ENCODE measurements at places on chromosomes 5 and 9.

DNA sequence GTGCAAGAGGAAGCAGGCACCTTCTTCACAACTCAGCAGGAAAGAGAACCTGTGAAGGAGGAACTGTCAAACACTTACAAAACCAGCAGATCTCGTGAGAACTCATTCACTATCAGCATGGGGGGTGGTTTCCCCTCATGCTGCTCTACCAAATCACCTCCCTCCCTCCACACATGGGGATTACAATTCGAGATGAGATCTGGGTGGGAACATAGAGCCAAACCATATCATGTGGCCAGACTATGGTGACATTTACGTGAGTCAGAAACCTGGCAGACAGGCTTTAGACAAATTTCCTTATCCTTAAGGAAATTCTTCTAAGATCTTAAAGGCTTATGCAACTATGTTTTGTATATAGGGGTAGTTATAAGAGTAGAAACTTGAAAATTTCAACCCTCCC lies 8.7 kb upstream of the AOPEP start:
- DNase-seq: no peak

GRCh38 chr5:82911910-82912309 lies 165.3 kb downstream of the TMEM167A start:
- no peak for DNase-seq

DNA sequence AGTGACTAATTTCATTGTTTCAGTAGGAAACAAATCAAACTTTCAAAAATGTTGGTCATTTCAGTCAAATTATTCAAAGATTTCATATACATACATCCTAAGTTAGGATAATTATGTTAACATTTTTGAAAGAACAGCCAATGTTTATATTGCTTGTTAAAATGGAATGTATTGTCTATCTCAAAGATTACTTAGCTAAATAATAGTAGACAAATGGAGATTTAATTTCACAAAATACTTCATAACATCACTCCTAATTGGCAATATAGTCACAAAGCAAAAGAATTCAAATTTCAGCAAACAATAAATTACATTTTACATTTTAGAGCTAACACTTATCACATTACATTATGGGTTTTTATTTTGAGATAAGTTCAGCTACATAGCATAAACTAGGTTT lies 25.4 kb downstream of the STARD4 start:
- no peak for DNase-seq

DNA sequence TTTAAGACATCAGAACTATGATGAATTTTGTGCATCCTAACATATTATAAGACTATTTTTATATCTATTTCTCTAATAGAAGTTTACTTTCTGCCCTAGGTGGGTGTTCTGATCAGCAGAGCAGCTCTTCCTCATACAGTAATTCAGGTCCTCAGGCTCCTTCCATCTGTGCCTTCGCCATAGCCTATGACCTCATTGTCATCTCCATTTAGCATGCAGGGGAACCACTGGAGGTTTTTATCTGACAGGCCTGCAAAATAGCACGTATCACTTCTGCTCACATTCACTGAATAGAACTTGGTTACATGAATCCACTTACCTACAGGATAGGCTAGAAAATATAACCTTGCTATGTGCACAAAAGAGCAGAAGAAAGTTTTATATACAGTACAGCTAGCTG lies 159.4 kb upstream of the CCNH start:
- no peak for DNase-seq

DNA sequence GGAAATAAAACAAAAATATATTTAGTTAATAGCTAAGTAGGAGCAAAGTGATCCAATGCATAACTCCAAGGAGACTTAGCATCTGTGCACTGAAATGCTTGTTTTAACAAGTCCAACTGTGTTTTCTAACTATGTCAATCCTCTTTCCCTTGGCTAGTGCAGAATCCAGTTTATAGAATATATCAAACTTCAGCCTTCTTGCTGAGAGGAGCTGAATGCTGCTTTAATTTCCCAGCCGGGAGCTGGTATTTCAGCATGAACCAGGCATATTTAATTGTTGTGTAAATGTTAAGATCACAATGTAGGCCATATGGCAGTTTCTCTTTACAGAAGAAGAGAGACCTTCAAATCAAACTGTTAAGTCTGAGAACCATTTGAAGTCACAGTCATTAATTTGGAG lies 411.7 kb downstream of the HCN1 start:
- no peak for DNase-seq

DNA sequence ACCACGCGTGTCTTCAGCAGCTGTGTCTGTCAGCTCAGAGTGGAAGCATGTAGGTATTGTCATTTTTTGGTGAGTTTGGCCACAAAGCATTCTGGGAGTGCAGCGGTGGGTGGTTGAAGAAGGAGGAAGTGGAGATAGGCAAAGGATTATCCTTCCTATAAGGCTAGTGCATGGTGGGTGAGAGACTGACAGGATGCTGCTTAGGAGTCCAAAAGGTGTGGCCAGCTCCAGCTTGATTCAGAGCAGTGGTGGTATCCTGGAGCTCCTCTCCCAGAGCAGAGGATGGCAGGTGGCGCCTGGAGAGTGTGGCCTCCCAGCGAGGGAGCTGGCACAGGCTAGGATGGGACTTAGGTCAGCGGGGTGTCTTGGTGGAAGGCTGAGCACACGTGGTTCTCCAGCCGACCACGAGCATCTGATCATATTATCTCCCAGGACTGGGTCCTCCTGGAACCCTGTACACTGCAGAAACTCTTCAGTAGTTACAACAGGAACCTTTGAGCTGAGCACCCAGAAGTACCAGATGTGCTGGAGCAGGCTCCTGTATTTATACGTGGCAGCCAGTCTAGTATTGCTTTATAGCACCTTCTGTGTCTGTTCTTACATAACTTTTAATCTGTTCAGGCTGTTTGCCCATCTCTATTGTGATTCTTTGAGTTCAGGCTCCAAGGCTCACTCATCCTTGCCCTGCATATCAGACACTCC lies 29.6 kb downstream of the MAML1 start:
- no peak for DNase-seq

- DNase-seq: no peak
Measured at GRCh38 chr5:72369711-72370110, 49.5 kb downstream of the PTCD2 start.

GRCh38 chr9:5511476-5511875 lies 1.1 kb downstream of the PDCD1LG2 start:
- peak; percentile 71 for DNase-seq

GRCh38 chr5:139651853-139652787 lies 4.0 kb downstream of the CXXC5 start:
- peak; percentile 65 for DNase-seq

DNA sequence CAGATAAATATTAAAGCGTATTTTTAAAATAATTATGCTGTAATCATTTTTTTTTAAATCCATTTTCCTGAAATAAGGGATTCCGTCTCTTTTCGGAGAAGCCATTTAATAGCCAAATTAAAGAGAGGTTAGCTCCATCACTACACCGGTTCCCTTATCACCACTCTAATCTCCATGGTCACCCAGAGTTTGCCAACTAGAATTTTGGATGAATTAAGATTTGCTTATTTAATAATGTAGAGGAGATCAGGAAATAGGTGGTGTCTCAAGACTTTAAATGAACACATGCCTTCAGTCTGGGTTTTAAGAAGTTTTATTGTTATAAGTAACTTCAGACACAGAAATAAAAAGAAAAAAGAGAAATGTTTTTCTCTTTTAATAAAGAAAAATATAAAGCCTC lies 151.7 kb downstream of the TTC39B start:
- no peak for DNase-seq

- no peak for DNase-seq
Measured at GRCh38 chr9:136262671-136263178, 17.1 kb upstream of the QSOX2 start.

DNA sequence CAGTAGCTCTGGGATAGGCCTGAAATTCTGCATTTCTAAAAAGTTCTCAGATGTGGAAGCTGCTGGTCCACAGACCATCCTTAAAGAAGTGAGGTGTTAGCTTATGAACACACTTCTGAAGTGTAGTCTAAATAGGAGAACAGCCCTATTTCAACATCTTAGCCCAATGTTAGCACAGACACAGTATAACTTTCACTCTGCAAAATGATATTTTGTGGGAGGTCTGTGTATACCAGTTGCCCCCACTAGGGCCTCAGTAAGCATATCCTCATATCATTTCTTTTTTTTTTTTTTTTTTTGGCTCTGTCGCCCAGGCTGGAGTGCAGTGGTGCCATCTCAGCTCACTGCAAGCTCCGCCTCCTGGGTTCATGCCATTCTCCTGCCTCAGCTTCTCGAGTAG lies 7.5 kb upstream of the HABP4 start:
- DNase-seq: peak; percentile 38

- DNase-seq: no peak
Measured at GRCh38 chr5:71719063-71719964, at the start of gene CARTPT. CARTPT (plus strand) TSS chr5:71719275; CDS start chr5:71719294, 19 bp downstream.

DNA sequence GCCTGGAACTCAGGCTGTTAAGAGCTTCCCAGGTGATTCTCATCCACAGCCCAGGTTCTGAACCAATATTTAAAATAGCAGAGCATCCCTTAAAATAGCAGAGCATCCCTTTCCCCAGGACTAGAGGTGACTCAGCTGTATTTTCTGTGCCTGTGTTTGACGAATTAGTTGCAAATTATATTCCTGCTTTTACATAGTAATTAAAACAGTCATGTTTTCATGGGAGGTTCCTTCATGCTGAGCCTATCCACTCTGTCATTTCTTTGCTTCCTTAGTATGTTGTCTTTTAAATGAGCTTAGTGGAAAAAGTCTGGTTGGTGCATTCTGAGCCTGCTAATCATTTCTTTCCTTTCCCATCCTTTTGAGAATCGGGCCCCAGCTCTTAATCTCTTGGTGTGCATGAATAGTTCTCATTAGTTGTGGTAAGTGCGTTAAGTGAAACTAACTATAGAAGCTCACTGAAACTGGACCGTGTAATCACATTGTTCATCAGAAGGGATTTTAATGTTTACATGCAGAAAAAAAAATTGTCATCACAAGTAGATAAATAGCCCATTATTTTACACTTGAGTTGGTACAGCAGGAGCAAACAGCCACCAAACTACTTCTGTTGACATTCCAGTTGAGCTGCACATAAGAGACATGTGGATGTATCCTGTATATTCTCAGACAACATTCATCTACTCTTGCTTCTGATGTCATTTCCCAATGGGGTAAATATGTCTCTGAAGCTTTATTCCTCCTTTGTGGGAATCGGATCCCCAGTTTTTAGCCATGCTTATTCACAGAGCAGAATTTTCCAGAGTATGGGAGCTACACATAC lies 596.9 kb upstream of the WWC1 start:
- DNase-seq: no peak

GRCh38 chr5:176694631-176695030 lies 47.3 kb downstream of the TSPAN17 start:
- DNase-seq: no peak

GRCh38 chr9:14769230-14769571 lies 46.7 kb upstream of the CER1 start:
- DNase-seq: peak; percentile 77

DNA sequence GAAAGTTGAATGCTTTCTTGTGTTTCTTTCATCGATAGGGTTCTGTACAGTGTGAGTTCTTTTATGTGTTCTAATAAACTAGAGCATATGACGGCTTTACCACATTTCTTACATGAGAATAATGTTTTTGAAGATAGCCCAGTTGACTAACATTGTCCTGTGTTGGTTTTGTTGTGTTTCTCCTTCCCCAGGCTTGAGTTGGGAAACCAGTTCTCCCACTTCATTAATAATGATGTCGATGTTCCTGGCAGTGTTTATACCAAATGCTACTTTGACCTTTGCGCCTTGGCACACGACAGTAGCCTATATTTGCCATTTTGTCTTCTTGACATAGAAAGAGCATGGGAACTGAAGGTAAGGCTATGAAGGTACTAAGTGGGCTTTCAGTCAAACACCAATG lies 14.4 kb upstream of the ZNF782 start:
- DNase-seq: no peak

GRCh38 chr9:103116246-103116645 lies 121.1 kb downstream of the CYLC2 start:
- no peak for DNase-seq

- DNase-seq: peak; percentile 87
Measured at GRCh38 chr5:34608859-34609648, 47.1 kb upstream of the RAI14 start.

- no peak for DNase-seq
Measured at GRCh38 chr5:137572042-137572695, 73.0 kb upstream of the SPOCK1 start.

DNA sequence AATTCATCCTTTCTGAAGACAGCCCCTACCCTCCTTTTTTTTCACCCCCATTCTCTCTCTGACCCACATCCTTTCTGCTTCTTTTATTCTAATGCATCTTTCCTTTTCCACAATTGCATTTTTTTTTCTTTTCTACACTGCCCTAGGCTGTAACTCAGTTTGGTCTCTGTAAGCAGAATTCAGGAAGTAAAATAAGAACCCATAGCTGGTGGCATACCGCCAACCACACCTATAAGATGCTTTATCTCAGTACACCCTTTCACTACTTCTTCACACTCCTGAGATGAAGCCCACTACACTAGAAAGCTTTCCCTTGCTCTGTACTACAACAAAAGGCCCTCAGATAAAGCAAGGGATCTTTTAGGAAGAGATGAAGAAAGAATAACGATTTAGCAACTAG lies 16.1 kb upstream of the TSSK1B start:
- DNase-seq: no peak

DNA sequence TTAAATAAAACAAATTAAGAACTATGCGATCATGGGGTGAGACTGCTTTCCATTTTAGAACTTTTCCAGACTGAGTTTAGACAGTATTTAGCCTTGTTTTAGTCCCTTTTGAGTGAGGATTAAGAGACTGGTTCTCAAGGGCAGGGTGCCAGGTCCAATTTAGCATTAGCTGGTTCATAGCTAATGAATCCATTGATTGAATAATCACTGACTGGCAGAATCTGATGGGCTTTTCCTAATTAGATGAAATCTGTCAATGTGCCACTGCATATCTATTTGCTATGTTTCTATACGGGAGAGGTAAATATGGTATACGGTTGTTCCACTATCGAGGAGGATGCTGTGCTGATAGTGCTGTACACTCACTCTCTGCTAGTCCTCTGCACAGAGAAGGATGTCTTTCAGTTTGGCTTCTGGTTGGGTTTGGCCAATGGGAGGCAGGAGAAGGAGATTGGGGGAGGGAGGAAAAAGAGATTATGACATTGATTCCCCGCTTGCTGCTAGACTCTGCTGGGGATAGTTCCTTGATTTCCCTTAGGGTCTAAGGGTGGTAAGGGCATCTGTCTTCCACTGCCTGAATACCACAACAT lies 496.6 kb downstream of the CTNND2 start:
- no peak for DNase-seq

- no peak for DNase-seq
Measured at GRCh38 chr9:15529566-15530324, 19.0 kb upstream of the PSIP1 start.

DNA sequence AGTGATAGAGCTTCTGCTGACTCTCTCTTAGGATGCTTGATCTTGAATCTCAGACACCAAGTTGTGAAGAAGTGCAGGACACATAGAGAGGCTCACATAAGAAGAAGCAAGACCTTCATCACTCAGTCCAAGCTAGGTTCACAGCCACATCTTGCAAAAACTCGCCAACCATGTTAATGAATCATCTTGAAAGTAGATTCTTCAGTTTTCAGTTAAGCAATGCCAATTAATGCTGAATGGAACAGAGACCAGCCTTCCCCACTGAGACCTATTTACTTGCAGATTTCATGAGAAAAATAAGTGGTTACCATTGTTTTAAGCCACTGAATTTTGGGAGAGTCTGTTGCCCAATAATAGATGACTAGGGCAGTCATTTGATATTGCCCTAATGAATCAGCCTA lies 217.7 kb upstream of the EDIL3 start:
- DNase-seq: no peak

- DNase-seq: no peak
Measured at GRCh38 chr5:158701007-158701391, 398.7 kb downstream of the EBF1 start.
